A549 treated with AZD2906 at 1 μM for 4 hours (cell line): ENCODE measurements at places on chromosomes 12 and 14. TPM values are rescaled to one million over a fixed set of nuclear protein-coding genes. Genes with fewer than 3 reads are reported as not detected.

PLEK2 gene
- total RNA-seq: 16.7 to 18.8 TPM (median 17.4 TPM) in 5 replicates

ALG10B gene
- total RNA-seq: 4.1 to 5.9 TPM (median 5.5 TPM) in 5 replicates

CCDC38 gene
- 0.06 to 0.13 TPM (median 0.10 TPM) in 5 replicates for total RNA-seq

GLI1 gene
- 4.4 to 5.8 TPM (median 5.4 TPM) in 5 replicates for total RNA-seq

SMCO2 gene
- 0.09 to 0.18 TPM (median 0.10 TPM) in 3 of 5 replicates, not detected in the others for total RNA-seq

TAS2R9 gene
- total RNA-seq: not detected in 5 replicates

MLXIP gene
- 32.0 to 43.9 TPM (median 40.9 TPM) in 5 replicates for total RNA-seq

PYM1 gene
- total RNA-seq: 40.4 to 44.4 TPM (median 41.2 TPM) in 5 replicates

SERPINA3 gene
- 12.3 to 15.0 TPM (median 13.4 TPM) in 5 replicates for total RNA-seq

TEX52 gene
- not detected in 5 replicates for total RNA-seq

LRFN5 gene
- total RNA-seq: not detected in 5 replicates

GLT1D1 gene
- total RNA-seq: not detected in 5 replicates

KLRC2 gene
- total RNA-seq: 1.3 to 2.2 TPM (median 2.0 TPM) in 5 replicates

RBP5 gene
- not detected in 5 replicates for total RNA-seq

IL31 gene
- total RNA-seq: not detected in 5 replicates

KCNA1 gene
- not detected in 5 replicates for total RNA-seq

MYL2 gene
- 0.84 to 1.3 TPM (median 1.1 TPM) in 5 replicates for total RNA-seq

HELB gene
- 0.80 to 1.3 TPM (median 1.2 TPM) in 5 replicates for total RNA-seq

SLCO1B1 gene
- 0.28 to 0.45 TPM (median 0.35 TPM) in 5 replicates for total RNA-seq

ZFHX2 gene
- total RNA-seq: 0.35 to 0.95 TPM (median 0.56 TPM) in 5 replicates

GPRC5D gene
- 0.40 TPM in 1 of 5 replicates, not detected in the others for total RNA-seq

CATSPERB gene
- total RNA-seq: 0.02 TPM in 1 of 5 replicates, not detected in the others

RASAL1 gene
- total RNA-seq: 0.28 to 0.44 TPM (median 0.32 TPM) in 5 replicates

PROX2 gene
- total RNA-seq: not detected in 5 replicates

MSRB3 gene
- total RNA-seq: 20.4 to 22.6 TPM (median 22.4 TPM) in 5 replicates

SCN8A gene
- 1.1 to 1.8 TPM (median 1.6 TPM) in 5 replicates for total RNA-seq

STAC3 gene
- 0.22 to 0.56 TPM (median 0.42 TPM) in 5 replicates for total RNA-seq

KCNH5 gene
- total RNA-seq: 0.07 TPM in 1 of 5 replicates, not detected in the others

CBLN3 gene
- total RNA-seq: 1.0 to 1.7 TPM (median 1.3 TPM) in 5 replicates

FUT8 gene
- total RNA-seq: 9.9 to 12.9 TPM (median 12.1 TPM) in 5 replicates

KLRK1 gene
- total RNA-seq: 0.18 TPM in 1 of 5 replicates, not detected in the others

HPD gene
- total RNA-seq: 1.5 to 2.2 TPM (median 2.0 TPM) in 5 replicates

IRAK3 gene
- 1.0 to 1.6 TPM (median 1.4 TPM) in 5 replicates for total RNA-seq

GNB3 gene
- 0.92 to 2.1 TPM (median 1.4 TPM) in 5 replicates for total RNA-seq
